ENCODE measurements at places on chromosomes 2 and 18.
A peak's percentile ranks its signal among the peaks of the same experiment; 100 is the strongest.

DNA sequence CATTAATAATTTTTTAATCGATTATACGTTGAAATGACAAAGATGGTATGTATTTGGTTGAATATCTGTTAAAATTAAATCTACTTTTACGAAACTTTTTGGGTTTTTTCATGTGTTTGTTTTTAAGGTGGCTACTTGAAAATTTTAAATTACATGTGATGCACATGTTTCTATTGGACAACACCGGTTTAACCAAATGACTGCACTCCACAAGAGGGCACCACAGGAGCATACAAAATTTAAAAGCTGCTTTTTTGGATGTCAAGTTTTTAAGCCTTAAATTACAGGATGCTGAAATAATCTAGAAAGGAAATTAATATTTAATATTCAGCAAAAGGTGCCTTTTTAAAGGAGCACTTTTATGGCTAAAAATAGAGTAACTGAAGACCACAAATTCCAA, 98.7 kb downstream of the ACVR1 start:
- peak; percentile 60 for DNase-seq

- peak; percentile 55 for DNase-seq
These were observed at the start of gene SPIRE1 for GRCh38 chr18:12657684-12658425. Gene SPIRE1, minus strand, starts transcription at chr18:12658107. Its CDS starts 241 bp downstream, at chr18:12657866.

- no peak for DNase-seq
These were observed 2.6 kb upstream of the PRLH start for GRCh38 chr2:237563816-237564215.

DNA sequence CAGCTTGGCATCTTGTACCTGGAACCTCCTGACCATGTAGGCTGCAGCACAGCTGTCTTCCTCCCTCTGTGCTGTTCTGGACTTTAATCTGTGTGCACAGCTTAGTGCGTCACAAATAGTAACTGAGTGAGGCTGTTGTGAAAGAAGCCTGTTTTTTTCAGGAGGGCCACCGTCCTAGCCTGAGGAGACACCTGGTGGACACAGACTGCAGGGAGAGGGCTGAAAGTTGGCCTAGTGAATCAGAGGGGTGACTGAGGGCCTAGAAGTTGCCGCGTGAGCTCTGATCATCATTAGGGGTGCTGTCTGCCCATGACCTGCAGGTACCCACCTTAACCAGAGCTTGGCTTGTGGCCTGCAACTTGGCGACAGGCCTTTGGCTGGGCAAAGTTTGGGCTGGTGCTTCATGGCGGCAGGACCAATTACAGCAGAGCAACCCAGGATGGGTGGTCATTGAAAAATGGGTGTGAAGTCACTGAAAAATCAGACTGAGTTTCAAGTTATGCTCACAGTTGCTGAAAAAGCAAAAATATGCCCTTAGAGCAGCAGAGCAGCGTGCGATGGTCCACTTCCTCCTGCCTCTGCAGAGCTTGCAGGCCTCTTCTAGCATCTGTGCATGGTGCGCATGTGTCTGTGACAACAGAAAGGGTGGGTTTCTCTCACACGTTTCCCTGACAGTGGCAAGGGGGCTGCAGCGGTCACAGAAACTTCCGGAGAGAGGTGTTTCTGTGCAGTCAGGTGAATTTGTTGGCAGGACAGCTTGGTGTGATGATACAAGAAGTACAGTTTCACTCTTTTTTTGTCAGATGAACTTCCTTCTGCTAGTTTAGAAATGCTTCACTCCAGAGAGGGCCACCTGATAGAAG, 9.6 kb downstream of the GDF7 start:
- no peak for DNase-seq

GRCh38 chr2:207156451-207157161, 9.1 kb downstream of the KLF7 start:
- DNase-seq: peak; percentile 49

- DNase-seq: no peak
These were observed 132.8 kb upstream of the SERTAD2 start for GRCh38 chr2:64786343-64787018.

GRCh38 chr18:22163416-22164161, 5.8 kb upstream of the GATA6 start:
- DNase-seq: no peak

- no peak for DNase-seq
These were observed 161.0 kb upstream of the ZFP36L2 start for GRCh38 chr2:43387092-43388062.

DNA sequence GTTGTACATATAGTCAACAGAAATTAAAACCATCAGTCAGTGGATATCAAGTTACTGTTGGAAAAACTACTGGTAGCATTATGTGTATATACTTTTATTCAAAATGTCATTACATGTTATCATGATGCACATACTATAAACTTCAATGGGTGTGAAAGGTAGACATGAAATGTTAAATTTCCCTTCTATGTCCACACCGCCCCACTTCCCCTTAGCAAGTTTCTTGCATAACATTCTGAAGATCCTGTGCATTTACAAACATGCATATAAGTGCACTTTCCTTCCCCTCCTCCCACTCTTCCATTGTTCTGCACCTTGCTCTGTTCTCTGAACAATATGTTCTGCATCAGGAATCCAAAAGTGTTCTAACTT, 16.6 kb upstream of the HK2 start:
- no peak for DNase-seq

DNA sequence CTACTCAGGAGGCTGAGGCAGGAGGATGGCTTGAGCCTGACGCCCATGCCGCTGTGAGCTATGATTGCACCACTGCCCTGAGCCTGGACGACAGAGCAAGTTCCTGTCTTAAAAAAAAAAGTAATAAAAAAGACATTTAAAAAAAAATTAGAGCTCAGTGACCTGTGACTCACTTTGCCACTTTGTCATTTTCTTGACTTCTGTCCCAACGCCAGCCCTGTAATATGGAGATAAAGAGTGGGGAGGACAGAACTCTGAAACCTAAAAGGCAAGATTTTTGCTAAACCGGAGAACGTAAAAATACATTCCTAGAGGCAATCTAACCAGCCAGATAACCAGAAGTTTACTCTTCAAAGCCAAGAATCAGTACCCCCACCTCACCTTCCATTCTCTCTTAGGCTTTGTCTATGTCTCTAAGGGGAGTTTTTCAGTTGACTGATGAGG, 49.0 kb downstream of the PRKRA start:
- no peak for DNase-seq

GRCh38 chr2:190930411-190930810, 49.8 kb downstream of the GLS start:
- no peak for DNase-seq

DNA sequence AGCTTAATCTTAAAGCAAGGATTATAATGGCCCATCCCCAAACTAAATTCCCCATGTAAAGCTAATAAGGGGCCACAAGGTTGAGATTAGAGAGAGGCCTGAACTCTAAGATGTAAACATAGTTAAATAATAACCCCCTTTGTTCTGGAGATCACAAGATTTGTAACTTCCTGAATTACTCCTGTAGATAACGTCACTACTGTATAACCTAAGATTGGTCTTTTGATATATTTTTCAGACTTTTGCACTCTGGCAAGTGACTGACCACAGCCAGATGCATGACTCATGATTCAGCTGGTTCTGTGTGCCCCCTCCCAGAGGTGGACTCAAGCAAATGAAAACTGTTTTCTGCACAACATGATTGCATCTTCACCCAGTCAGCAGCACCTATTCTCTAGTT, 686.0 kb upstream of the DDX18 start:
- DNase-seq: no peak

DNA sequence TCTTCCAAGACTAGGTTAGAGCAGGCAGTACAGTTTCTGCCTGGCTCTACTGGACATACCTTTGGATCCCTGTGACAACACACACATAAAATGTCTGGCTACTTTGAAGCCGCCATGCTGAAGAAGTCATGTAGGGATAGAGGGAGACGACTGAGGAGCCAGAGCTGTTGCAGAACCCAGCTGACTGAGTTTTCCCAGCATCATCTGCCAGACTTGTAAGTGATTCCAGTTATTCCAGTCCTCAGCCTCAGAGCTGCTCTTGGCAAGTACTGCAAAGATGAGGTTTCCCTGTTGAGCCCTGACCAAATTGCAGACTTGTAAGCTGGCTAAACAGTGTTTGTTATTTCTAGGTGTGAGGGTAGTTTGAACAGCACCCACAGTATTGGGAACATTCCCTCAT, 31.5 kb upstream of the TSPYL6 start:
- no peak for DNase-seq

- DNase-seq: no peak
These were observed 16.3 kb downstream of the SH3RF3 start for GRCh38 chr2:109145286-109145685.

DNA sequence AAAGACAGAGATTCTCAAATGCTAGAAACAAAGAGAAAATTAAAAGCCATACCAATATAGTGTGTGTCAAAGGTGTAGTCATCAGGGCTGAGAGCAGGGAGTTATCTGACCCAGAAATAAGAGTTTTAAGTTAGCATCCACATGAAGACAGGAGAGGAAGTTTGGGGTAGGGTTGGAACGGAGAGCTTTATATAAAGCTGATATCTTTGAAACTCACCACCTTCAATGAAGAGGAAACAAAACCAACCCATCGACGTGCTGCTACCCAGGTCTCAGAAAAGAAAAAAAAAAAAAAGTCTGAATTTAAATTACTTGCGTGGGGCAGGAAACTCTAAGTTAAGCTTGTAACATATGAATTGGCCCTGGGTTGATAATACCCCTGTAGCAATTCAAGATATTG, 42.4 kb downstream of the ARL4C start:
- no peak for DNase-seq

GRCh38 chr2:72515696-72516095, 310.1 kb downstream of the EXOC6B start:
- no peak for DNase-seq

DNA sequence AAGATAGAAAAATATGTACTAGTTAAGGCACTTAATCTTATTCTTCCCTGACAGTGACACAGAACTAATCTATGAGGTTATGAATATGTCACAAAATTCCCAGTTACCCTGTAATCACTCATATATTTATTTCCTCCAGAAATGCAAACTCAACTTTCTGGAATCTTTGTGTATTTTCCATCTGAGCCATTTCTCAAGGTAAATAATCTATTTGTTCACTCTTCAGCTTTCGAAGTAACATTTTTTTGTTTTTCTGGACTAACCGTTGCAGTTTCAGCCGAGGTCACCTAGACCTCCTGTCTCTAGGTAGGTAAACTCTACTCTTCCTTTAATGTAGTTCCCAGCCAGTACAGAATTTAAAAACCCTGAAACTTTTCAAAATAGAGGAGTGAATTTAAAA, 250.9 kb downstream of the EXOC6B start:
- DNase-seq: no peak
